NCI-H82 (cell line): ENCODE measurements at places on chromosomes 6 and 20.

DNA sequence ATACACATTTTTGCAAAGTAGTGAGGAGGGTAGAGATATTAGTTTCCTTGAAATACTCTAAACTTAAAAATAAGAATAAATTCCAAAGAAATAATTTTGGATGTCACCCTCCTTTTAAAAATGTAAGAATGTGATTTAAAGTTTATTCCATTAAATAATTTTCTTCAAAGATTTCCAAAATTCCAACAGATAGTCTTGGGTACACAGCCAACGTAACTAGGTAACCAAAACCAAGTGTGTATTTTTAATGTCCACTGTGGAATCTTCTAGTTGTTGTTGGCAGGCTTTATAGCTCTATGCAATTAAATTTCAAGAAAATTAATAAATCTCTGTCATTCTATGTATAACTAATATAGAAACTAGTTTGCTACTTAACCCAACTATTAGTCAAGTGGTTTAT, 101.3 kb downstream of the COL21A1 start:
- DNase-seq, result no peak

- DNase-seq, result no peak
These were observed 69.2 kb downstream of the SLC23A2 start for GRCh38 chr20:4932061-4932460.

DNA sequence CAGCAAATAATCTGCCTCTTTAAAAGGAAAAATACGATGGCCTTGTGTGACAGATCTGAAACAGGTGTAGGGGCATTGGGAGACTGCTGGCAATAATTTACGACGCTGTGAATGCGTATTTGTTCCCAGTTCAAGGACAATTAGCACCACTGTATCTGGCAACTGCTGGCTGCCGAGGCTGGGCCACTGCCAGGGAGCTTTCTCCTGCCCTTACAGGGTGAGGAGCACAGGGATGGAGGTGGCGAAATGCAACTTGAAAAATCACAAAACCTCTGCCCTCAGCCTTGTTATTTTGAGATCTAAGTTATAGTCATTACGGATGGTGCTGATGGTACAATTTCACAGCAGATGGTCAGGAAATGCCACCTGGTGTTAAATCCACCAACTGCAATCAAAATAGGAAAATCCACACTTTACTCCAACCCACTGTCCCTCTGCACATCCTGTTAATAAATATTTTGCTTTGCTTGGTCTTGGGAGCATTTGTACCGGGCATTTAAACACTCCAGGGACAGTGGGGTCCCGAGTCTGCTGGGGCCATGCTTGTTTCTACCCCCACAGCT, 6.4 kb downstream of the MYLK4 start:
- peak; percentile 54 for DNase-seq

GRCh38 chr20:37316116-37316774, 26.8 kb downstream of the MANBAL start:
- no peak for DNase-seq

DNA sequence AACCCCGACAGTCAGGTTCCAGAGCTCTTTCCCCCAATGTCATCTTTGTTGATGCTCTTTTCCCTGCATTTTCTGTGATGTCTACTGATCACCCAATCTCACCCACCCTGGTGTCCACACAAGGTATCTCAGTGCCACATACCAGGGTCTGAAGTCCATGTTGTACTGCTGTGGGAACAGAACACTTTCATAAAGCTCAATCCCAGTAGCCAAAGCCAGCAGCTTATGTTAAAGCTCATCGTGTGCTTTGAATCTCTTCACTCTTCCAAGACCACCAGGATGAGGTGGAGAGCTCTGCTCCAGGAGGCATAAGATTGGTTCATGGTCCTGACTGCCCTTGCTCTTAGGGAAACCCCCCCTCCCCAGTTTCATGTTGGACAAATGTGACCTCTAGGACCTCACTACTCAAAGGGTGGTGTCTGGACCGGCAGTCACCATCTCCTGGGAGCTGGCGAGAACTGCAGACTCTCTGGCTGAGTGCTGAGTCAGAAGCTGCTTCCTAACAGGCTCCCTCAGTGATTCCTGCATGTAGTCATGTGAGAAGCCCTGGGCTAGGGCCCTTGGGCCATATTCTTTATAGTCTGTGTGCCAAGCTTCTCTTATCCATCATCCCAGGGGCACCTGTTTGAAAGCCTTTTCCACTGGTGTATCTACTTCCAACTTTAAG, 13.4 kb upstream of the CPNE5 start:
- no peak for DNase-seq

DNA sequence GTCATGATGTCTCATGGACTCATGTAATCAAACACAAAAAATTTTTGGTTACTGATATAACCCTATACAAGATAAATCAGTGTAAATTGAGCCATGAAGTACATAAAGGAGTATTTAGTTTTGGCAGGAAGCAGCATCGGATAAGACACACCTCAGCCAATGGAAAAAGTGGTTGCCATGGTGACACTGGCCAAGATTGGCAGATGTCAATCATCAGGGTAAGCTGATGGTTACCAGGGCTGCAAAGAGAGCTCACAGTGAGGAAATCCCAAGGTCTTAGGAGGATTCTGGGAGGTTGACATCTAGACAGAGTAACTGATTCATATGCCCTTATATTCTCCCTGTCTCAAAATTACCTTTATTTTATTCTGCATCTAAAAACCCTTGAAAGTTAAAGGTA, 203.8 kb upstream of the PCSK2 start:
- DNase-seq, result peak; percentile 90

DNA sequence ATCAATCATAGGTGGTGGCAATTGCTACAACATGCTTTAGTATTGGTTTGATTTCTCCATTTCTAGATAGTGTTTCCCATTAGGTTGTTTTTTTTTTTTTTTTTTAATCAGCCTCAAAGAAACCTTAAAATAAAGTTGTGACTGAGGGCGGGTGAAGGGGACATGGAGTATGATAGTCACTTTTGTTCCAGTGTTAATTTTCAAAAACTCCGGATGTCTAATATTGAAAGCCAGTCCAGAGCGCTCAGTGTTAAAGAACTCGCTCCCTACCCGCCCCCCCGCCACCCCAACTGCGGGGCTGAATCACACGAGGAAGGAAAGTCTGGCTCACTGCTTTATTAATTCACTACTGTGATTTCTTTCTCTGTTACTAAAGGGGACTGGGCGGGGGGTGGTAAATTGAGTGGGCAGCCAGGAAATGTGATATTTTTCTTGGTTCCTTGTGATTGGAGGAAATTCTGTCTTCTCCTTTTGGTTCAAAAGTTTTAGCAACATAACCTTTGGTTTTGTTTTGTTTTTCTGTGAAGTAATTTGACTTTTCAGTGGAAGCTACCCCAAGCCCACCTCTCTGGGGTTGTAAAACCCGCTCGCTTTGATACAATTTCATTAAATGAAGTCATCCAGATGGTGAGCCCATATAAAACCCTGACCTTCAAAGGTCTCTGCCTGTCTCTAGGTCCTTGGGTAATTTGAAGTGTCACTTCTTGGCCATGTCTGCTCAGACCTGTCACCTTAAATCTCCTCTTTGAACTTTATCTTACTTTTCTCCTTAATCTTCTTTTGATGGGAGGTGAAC, 38.0 kb downstream of the TNFAIP3 start:
- no peak for DNase-seq

DNA sequence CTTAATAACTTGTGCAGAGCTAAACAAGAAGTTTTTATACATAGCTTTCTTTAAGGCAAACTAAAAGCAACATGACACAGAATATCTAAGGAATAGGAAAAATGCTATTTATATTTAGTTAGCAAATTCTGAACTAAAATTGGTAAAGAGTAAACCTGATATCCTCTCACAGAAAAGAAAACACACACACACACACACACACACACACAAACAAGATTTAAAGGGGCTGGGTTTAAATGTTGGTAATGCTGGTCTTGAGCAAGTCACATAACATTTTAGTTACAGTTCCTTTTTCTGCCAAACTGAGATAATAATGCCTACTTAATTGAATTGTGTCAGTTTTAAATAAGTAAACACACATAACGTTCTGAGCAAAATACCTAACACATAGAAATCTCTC, 1.6 kb downstream of the TRDN start:
- DNase-seq, result no peak

DNA sequence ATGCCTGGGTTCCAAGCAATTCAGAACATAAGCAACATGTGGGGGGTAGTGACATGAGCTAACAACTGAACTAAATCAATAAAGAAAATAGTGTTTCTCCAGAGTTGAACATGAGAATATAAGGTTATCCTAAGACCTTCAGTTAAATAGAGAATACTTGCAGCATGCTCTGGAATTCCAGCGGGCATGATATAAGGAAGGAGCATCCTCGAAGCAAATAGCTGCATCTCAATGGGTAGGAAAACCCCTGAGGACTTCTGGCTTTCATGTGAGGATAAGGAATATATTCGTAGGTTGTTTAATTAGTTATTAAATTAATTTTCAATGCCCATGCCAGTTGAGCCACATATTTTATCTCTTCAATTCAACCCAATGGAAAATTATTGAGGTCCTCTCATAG, 631.2 kb upstream of the EPHA7 start:
- DNase-seq, result no peak

GRCh38 chr20:48889140-48889790, 32.2 kb upstream of the ARFGEF2 start:
- no peak for DNase-seq

DNA sequence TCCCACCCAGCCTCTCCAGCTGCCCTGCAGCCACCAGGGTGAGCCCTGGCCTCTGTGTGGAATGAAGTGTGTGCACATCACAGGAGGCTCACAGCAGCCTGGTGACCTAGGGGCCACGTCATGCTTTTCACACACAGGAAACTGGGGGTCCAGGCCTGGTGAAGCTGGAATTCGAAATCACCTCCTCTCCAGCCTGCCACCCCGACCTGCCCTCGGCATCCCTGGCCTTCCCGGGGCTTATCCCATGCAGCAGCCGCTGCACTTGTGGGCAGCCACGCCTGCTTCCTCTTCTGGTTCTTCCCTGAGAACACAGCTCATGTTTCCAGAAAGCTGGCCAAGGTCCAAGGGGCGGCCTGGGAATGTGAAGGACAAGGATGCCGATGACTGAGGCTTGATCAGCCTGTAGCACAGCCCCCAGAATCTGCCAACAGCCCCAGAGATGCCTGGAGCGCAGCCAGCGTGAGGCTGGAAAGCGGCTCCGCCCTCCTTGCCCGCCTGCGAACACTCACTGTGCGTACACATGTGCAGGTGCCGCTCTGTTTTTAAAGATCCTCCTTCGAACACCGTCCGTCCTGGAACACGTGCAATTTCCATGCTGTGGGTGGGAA, 4.2 kb upstream of the NTSR1 start:
- peak; percentile 37 for DNase-seq

DNA sequence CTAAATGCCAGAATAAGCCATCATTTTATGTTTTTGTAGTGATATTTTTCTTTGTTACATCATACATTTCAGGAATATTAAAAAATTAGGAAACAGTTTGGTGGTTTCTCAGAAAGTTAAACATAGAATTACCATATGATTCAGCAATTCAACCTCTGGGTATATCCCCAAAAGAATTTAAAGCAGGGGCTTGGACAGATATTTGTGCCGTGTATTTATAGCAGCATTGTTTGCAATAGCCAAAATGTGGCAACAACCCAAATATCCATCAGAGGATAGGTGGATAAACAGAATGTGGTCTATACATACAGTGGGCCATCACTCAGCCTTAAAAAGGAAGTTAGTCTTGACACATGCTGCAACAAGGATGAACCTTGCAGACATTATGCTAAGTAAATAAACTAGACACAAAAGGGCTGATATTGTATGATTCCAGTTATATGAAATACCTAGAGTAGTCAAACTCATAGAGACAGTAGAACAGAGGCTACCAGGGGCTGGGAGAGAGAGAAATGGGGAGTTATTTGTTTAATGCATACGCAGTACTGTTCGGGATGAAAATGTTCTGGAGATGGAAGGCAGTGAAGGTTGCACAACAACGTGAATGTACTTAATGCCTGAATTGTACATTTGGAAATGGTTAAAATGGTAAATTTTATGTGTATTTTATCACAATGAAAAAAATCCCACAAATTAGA, 18.9 kb upstream of the TRAF3IP2 start:
- no peak for DNase-seq

DNA sequence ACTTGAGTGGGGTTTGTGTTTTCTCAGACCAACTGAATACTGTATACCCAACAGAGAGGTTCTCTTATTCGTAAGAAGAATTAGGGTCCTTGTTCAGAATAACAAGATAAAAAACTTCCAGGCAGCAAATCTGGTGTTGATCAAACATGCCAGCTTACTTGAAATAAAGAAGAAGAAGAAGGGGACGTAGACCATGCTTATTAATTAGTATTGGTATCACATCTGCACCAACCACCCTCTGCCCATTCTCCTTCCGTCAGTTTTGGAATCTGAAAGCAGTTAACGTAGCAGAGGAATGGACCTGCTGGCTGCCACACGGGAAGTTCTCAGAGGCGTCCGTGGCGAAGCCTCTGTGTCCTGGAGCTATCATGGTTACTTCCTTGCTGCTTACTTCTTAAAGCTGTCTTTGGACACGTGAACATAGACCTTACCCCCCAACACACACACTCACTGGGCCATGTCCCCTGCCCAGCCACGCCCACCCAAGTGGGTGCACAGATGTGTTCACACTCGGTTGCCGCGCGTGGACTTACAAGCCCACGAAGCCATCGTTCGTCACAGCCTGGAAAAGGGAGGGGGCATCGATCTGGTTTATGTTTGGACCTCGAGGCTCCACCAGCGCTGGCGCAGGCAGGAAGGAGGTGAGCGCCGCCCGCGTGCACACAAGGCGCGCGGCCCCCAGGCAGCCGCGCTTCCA, 4.1 kb upstream of the DLL1 start:
- no peak for DNase-seq

GRCh38 chr20:50819349-50819748, 24.5 kb downstream of the BCAS4 start:
- no peak for DNase-seq

- no peak for DNase-seq
These were observed 110.2 kb upstream of the FOXQ1 start for GRCh38 chr6:1201547-1202200.

DNA sequence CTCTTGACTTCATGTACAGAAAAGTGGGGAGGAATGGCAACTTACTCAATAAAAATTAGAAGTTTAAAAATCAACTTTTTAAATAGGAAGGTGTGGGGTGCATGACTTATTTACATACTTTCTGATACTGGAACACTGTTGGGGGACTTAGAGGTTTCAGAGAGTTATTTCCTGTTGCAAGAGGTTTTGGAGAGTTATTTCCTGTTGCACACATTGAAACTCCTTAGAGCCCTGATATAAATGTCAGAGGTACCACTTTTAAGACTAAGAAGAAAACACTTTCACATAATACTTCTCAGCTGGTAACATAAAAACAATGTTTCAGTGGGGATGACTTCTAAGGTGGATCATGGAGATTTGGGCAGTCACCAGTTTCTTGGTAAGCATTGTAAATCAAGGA, 579.9 kb downstream of the MMUT start:
- no peak for DNase-seq

DNA sequence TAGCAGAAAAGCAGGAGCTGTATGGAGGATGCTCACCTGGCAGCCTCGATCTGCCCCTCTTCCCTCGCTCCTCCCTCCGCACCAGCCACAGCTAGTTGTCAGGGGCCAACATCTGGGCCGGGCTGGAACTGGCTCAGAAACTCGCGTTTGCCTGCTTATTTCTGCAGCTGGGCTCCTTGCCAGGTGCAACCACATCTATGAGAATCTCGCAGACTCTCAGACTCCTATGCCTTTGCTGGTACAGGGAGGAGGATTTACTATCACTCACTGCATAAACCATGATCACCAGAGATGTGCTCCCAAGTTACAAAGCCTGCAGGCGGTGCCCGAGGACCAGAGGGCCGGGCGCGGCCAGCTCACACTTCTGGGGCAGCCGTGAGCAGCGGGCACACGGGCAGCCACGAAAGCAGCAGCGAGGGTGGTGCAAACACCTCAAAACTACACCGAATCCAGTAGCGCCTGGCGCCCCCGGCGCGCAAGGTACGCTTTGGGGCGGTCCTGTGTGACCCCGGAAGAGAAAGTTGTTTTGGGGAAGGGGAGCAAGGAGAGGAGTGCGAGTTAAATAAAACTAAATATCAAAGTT, 577 bp upstream of the LRRC1 start:
- DNase-seq, result peak; percentile 78
